Stimulated activated CD4-positive, alpha-beta T cell treated with anti-CD3 and anti-CD28 coated beads, Interleukin-2, amount 100 ng/mL, for 24 hours (primary cell): ENCODE measurements at places on chromosomes 12 and 14.
A peak's percentile ranks its signal among the peaks of the same experiment; 100 is the strongest.

- no peak for DNase-seq
Observed at GRCh38 chr12:50488801-50489200, 16.0 kb upstream of the DIP2B start.

GRCh38 chr14:89614009-89614691 is 197.1 kb upstream of the FOXN3 start:
- no peak for DNase-seq

GRCh38 chr14:77225254-77225653 is 43.7 kb downstream of the TMEM63C start:
- no peak for DNase-seq

GRCh38 chr14:56088941-56089340 is 29.3 kb upstream of the PELI2 start:
- DNase-seq, result no peak

DNA sequence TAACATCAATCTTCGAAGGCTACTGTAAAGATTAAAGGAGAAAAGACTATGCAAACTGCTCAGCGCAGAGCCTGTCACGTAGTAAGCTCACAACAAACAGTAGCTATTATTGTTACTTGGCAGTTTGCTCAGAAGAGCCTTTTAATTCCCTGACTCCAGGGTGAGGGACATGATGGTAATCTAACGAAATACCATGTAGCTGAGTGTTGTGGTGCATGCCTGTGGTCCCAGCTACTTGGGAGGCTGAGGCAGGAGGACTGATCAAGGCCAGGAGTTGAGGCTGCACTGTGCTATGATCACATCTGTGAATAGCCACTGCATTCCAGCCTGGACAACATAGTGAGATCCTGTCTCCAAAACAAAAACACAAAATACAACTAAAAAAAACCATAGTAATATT is 22.8 kb downstream of the HEBP1 start:
- DNase-seq, result no peak

DNA sequence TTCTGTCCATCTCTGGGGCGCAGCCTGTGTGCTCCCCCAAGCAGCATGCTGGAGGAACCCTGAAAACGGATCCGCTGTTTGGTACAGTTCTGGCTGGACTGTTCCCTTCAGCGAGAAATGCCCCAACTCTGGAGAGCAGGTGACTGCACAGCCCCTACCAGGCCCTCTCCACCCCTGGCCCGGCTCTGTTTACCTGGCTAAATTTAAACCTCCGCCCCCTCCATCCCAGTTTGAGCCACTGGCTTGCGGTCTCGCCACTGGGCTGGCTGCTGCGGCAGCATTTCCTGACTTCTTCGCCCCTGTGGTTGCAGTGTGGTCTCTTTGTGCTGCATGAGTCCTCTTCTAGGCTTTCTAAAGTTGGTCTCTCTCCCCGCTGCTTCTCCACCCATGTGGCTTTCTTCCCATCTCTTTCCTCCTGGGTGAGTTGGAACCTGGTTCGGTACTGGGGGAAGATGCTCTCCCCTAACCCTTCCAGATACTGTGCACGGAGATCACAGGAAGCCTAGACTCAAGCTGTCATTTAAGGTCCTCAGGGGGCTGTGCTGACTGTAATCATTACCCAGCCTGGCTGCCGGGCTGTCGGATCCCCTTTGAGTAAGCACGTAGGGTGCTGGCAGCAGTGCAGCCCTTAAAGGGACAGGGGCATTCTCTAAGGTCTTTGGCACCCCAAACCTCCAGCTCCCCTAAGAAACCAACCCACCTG is 60.6 kb downstream of the FBXL14 start:
- DNase-seq, result peak; percentile 55

DNA sequence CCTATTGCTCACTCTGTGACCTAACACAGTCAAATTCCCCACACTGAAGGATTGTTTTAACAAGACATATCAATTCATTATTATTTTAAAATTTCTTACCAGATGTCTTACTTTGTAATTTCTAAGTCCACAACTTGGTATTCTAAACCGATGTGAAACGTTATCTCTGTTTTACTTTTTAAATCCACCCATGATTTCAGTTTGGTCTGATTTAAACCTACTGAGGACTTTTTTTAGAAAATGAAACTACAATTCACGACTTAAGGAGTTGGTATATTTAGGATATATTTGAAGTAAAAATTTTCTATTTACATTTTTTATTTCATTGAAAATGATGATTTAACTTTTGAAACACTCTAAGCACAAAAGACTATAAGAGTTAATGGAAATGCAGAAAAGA is 35.1 kb upstream of the GRIP1 start:
- no peak for DNase-seq

DNA sequence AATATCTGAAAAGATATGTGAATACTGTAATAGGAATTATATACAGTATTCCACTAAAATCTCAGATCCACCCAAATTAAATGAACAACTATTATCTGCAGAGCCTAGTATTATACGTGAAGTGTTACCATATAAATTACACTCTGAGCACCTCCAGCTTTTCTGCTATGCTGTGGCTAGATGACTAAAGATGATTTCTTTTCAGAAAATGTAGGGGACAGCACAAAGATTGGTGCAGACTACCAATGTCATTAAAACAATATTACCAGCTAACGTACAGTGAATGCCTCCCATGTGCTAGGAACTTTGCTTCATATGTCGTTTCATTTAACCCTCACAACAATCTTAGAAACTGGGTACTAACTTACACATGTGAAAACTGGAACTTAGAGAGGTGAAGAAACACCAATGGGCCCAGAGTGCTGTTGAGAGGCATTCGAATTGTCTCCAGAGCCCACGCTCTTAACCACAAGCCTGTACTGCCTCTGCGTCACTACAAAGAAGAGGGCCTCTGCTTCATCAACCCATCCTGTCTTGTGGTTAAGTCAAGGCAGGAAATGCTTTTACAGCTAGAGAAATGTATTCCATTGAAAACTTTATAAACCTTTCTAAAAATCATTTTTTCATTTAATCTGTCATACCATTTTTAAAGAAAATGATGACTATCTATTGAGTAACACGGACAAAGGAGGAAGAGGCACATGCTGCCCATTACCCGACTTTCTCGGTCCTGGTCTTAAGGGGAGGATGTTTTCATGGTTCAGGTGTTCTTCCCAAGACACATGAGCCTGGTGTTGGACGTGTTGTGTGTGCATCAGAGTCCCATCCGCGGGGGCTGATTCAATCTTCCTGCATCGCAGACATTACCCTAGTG is 1.3 kb downstream of the GPR65 start:
- peak; percentile 57 for DNase-seq

DNA sequence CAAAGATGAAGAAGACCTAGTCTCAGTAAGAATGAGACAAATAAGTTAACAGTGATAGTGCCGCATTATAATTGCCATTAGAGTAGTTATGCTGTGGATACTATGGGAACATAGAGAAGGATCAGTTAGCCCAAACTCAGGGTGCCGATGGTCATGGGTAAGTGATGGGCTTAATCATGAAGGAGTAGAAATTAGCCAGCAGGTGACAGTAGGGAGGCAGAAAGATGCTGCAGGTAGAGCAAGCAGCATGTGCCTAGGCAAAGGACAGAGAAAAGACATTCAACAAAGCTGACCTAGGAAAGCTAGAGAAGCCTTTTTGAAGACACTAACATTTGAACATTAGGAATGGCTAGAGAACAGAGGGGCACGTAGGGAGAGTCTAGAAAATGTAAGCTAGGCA is 30.6 kb upstream of the PTPRQ start:
- no peak for DNase-seq

DNA sequence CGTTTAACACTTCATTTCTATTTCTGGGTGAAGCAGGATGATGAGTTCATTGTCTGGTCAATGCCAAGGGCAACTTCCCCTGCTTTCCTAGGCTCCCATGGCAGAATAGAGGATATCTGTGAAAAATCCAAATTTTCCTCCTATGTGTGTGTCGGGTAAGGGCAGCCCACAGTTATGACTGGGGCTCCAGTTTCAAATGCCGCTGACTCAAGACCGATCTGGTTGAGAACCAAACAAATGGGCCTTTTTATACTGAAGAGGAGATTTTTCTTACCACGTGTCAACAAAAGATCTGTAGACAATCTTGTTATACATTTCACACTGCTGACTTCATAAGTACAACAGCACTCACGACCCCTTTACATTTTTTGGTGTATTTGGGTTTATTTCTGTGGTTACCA is 120.8 kb downstream of the CHST11 start:
- DNase-seq, result no peak

DNA sequence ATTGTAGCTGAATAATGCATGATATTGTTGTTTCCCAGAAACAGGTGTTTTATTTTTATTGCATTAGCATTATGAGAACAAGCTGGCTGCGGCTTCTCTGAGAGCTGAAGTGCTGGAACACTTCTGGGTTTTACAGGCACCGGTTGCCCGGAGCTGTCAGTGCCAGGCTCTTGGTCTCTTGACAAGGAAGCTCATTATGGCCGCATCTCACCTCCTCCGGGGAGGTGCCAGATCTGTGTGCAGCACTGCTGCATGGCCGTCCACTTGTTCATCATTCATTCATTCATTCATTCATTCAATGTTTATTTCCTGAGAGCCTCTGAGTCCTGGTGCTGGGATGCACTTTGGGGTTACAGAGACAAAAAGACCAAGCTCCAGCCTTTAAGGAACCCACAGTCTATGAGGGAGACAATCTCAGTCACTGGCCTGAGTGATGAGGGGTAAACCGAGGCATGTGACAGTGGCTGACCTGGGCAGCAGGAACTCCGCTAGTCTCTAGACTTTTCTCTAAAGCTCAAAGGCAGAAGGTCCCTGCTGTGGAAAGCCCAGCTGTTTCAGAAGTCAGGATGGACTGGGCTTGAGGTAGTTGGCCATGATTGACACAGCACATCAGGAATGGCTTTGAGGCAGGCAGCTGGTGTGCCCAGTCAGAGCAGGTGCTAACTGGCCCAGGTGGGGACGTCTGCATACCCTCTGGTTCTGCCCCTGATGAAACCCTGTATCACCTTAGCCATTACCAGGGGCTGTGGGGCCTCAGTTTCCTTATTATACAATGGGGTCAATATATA is 181.0 kb downstream of the ADGRD1 start:
- DNase-seq, result no peak

- DNase-seq, result no peak
Observed at GRCh38 chr14:104307627-104308401, 169.4 kb downstream of the KIF26A start.

DNA sequence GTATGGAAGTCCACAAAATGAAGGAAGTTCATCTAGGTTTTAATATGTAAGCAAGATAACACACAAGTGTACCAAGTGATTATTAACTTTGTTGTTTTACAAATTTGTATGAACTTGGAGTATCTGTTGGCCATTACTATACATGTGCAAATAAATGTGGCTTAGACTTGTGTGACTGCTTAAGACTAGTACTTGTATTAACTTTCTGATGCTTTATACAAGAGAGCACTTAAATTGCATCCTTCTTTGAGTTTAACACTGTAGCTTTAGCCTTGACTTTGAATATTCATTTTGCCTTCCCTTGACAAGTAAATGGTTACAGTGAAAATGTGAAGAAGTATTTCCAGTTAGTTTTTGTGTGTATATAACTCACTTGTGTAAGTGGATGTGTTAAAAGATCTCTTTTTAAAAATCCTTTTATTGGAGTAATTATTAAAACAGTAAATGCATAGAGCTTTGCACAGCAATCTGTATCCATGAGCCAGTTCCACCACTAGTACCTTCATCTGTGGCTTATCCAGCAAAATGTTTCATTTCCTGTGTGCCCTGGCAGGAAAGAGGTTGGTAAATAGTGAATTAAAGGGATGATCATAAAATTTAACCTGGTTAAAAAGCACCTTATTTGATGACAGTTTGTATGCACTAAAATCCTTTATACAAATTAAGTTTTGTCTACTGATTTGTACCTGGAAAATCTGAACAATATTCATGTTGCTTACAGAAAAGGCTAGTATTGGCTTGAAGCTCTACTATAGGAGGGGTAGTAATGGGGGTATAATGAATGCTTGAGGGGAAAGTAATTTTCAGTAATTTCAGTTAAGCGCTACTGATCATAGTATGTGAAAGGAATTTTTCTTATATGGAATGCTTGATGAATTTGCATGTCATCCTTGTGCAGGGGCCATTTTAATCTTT is 8.0 kb downstream of the PNN start:
- DNase-seq, result no peak

DNA sequence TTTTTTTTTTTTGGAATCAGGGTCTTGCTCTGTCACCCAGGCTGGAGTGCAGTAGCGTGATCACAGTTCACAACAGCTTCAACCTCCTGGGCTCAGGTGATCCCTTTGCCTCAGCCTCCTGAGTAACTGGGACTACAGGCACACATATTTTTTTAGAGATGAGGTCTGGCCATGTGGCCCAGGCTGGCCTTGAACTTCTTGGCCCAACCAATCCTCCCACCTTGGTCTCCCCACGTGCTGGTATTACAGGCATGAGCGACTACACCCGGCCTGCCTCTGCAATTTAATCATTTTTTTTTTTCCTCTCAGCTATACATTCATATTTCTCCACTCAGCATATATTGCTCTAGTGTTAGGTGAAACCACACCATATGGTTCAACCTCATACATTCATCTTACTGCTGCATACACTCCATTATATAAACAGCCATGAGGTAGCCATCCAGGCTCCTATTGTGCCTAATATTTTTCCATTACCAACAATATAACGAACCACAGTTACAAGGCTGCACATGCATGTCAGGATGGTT is 7.1 kb downstream of the STX2 start:
- no peak for DNase-seq

DNA sequence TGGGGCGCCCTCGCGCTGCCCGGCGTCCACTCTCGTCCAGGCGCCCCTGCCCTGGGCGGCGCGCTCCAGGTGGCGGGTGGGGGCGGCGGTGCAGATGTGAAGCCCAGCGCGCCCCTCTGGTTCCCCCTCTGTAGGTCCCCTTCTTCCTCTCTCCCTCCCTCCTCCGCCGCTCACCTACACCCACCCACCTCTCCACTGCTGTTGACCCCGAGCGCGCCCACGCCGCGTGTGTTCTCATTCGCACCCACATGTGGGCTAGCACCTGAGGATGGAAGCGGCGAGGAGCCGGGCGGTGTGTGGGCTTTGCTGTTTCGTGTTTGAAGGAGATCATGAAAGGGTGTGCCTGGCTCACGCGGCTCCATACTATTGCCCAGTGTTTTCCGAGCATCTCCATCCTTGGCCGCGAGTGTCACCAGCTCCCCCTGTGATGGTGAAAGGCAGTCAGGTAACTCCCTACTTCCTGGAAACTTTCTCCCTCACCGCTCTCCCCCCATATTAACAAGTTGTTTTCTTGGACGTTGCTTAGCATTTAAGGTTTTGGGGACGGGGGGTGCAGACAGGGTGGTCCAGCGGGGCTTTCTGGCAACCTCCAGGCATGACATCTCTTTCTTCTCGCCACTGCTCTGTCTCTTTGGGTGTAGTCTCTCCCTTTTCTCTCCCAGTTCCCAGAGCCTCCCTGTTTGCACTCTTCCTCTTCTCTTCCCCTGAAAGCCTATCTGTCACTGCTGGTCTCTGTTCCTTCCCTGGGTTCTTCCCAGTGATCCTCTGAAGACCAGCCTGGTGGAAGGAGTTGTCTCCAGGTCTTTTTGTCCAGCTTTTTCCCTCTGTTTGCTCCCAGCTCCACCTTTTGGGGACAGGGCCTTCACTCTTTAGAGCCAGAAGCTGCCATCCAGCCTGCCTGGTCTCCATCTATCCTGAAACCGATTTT is 1.6 kb downstream of the CACNA1C start:
- no peak for DNase-seq
